Activated T-cell treated with anti-CD3 and anti-CD28 coated beads for 4 hours (primary cell): ENCODE measurements at places on chromosomes 11 and 22.

DNA sequence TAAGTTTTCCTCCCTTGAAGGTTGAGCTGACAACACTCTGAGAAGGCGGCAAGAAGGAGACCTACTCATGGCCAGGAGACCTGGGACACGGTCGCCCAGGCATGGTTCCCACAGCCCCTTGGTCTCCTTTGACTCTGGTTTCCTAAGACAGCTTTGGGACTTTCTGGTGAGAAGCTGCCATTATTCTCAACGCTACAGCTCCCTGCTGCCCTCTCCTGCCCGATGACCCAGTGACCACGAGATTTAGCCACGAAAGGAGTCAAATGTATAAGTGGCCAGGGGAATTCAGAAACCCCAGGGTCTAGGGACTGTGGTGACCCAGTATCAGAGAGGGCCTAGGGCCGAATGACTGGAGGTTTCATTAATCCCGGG lies 699 bp upstream of the SDF2L1 start:
- DNase-seq: no peak

- no peak for DNase-seq
Observed at GRCh38 chr22:41028841-41029240, 63.6 kb upstream of the EP300 start.

- no peak for DNase-seq
Observed at GRCh38 chr22:34798605-34799004, 267.4 kb upstream of the ISX start.

GRCh38 chr11:77140231-77140851 lies 12.3 kb downstream of the MYO7A start:
- no peak for DNase-seq

GRCh38 chr11:356610-357009 lies 12.7 kb upstream of the B4GALNT4 start:
- DNase-seq: no peak

DNA sequence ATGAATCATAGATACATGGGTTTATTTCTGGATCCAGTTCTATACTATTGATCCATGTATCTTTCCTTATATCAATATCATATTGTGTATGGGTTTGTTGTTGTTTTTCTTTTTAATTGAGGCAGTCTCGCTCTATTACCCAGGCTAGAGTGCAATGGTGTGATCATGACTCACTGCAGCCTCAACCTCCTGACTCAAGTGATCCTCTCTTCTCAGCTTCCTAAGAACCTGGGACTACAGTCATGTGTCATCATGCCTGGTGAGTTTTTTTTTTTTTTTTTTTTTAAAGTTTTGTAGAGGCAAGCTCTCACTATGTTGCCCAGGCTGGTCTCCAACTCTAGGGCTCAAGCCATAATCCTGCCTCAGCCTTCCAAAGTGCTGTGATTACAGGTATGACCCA lies 1589.4 kb upstream of the TENM4 start:
- no peak for DNase-seq

DNA sequence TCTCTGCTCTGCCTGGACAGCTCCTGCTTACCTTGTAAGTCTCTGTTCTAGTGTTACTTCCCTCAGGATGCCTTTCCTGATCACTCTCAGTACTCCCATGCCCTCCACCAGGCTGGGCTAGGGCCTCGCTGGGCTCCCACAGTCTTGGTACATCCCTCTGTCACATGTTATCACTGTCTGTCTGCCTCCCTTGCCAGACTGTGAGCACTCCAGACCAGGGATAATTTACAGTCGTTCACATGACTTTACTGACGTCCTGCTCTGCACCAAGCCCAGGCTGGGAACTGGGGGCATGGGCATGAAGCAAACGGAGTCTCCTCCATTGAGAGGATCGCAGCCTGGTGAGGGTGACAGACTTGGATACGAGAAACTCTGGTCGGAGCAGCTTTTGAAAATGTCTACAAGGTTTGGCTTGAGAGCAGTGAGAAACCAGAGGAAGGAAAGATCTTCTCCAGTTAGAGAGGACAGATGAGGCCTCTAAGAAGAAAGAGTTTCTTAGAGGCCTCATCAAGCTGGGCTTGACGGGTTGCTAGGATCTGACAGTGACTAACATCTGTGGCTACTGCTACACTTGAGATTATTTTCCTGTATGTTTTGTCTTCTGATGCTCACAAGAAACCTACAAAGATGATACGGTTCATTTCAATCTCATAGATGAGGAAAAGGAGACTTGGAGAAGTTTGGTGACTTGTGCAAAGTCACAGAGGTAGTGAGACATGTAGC lies 12.5 kb downstream of the USP35 start:
- no peak for DNase-seq

DNA sequence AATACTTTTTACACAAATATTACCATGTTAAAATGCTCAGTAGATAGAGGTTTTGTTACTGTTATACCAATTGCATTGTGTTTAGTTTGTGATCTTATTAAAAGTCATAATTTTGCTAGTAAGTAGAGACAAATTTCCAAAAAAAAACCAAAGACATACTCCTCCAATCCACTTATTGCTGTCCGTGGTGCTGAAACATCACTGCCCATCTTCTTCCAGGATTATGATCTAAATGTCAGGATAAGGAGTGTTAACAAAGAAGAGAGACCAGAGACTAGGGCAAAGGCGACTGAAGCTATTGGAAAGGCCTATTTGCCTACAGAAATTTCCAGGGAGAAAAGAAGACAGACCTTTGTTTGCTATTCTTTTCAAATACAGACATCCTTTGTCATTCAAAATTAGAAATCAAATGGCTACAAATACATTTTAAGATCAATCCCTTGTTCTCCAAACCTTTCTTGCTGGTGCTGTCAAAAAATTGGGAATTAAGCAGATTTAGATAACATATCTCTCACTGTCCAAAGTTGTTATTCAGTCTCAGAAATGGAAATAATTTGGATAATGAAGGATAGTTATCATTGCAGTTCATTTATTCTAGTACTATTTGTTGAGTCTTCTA lies 199.7 kb downstream of the C11orf91 start:
- no peak for DNase-seq

DNA sequence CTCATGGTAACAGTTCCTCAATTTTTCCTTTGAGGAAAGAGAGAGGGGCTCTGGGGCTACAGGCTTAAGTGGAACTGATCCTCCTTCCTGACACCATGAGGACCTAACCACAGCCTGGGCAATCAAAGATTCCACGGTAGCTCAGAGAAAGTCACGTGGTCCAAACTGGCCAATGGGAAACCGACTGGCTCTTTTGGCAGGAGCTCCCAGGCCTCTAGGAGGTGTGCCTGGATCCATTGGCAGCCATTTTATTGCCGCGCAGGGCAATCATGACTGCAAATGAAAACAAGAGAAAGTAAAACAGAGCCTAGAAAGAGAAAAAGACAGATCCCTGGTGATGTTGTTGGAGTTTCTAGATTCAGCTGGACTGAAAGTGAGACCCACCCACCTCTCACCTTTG lies 27.3 kb upstream of the ASPHD2 start:
- DNase-seq: no peak

GRCh38 chr11:782264-783174 lies 5.2 kb upstream of the GATD1 start:
- no peak for DNase-seq

- no peak for DNase-seq
Observed at GRCh38 chr11:5004424-5005274, 10.0 kb downstream of the OR51L1 start.

DNA sequence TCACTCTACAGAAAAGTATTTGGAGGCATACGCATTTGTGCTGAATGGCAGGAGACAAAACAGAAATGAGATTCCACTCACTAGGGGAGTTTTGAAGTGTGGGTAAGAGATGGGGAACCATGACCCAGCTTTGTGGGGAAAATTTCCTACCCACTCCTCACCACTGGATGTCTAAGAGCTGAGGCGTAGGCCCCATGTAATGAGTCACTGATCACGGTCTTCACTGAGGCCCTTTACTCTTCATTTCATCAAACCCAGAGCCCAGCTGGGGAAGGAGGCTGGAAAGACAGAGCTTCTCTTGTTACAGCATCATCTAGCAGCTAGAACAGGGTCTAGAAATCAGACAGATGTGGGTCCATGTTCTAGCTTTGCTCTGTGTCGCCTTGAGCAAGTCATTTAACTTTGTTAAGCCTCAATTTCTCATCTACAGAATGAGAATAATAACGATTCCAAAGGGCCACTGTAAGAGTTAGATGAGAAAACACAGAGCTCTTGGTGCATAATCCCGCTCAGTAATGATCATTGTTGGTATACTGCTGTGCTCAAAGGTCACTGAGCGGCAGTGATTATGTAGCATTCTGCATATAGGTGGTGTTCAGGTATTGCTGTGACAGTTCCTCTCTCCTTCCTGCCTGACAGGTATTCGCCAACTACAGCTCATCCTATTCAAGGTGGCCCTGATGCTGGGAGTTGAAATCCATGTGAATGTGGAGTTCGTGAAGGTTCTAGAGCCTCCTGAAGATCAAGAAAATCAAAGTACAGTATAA lies 97.2 kb downstream of the MICAL2 start:
- DNase-seq: no peak

GRCh38 chr11:34642001-34642554 lies 21.2 kb downstream of the EHF start:
- DNase-seq: no peak

DNA sequence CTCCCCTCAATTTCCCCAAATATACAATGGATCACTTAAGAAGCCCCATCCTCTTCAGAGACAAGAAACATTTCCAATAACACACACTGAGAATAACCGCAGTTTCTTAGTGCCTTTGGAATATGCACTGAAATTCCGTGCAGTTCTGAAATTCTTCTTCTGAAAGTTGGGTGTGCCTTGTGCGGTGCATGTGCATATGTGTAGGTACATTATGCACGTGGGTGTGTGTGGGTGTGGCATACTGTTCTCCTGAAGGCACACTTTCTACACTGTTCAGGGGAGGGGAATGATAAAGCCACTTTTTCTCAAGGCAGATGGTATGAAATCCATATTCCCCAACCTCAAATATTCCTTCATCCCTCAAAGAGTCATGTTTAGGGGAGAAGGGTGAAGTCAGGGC lies 1.7 kb downstream of the EXPH5 start:
- DNase-seq: no peak

DNA sequence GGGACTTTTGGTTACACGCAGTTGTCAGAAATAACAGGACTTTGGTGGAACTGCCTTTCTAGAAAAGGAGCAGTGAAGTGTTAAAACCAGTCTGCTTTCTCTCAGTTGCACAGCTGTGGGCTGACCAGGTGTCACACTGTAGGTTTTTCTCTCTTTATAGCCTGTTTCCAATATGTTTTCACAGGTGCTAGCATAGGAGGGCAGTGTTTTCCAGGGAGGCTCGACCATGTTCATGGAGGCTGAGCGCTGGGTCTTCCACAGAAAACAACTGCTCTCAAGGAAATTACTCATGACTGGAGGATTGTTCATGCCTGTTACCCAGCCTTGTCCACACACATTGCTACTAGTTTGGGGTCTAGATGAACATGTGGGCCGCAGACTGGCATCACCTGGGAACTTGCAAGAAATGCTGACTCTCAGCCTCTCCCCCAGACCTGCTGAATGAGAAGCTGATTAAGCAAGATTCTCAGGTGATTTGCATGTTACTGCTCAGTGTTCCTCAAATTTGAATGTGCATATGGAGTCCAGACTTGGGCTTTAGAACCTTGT lies 157.7 kb downstream of the MAML2 start:
- DNase-seq: no peak

GRCh38 chr11:66061268-66061667 lies 8.8 kb upstream of the PACS1 start:
- DNase-seq: no peak

DNA sequence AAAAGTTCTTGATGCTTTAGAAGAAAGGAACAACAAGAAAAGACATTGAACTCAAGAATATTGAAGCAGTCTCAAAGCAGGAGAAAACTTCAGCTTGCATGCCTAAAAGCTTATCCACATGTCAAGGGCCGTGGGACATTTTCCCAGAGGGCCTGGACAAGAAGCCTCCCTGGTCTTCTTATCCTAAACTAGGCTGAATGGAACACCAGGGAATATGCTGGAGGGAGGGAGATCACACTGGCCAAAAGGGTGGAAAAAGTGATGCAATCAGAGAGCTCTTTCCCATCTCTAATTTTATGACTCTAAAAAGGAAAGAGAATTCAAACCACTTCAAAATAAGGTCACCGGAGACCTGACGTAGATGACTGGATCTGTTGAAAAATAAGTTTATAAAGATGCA lies 107.2 kb downstream of the MPPED2 start:
- no peak for DNase-seq

DNA sequence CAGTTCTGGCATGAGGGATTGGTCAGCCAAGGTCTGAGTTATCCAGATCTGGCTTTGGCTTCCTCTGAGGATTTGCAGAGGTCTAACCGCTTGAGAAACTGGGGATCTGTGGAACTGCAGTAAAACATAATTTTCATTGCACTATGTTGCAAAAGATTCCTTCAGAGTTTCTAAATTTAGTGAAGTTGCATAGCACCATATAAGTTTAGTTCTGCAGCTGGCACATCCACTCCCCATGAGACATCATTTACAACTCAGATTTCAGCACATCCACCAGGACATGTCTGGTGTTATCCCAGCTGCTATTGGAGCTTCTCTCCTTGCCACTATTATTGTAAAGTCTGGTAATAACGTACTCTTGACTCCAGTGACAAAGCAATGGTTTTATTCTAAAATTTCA lies 181.5 kb downstream of the CWF19L2 start:
- DNase-seq: no peak

GRCh38 chr11:20156876-20157613 lies 3.2 kb downstream of the DBX1 start:
- DNase-seq: no peak

GRCh38 chr11:125281831-125282595 lies 117.5 kb downstream of the PKNOX2 start:
- no peak for DNase-seq

- DNase-seq: no peak
Observed at GRCh38 chr11:94062360-94062759, 41.2 kb downstream of the HEPHL1 start.

- peak; percentile 60 for DNase-seq
Observed at GRCh38 chr11:118929501-118930093, 3.9 kb upstream of the BCL9L start.

DNA sequence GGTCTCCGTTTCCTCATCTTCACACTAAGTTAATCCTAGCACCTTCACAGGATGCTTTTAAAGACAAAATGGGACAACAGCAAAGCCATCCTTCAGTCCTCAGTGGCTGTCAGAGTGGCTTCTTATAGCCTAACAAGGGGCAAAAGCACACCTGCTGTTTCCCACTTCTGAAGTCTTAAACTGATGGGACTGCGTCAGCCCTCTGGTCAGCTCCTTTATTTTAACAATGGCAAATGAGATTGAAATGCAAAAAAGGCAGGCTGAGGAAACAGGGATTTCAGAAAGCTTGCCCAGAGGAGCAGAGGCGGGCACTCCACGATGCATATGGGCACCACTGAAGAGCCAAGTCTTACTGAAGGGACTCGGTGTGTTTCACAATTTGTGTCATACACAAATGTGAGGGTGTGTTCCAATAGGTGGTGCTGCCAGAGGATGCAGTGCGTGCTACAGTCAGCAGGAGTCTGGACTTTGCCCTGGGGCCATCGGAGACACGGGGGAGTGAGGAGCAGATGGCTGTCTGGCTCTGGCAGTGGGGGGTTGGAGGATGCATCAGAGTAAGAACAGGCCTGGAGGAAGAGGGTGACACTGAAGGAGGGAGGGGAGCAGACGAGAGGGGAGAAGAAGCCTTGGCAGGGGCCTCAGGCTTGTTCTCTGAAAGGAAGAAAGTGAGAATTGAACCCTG lies 47.3 kb downstream of the TENM4 start:
- DNase-seq: no peak

- no peak for DNase-seq
Observed at GRCh38 chr11:134539285-134539684, 127.2 kb upstream of the B3GAT1 start.

GRCh38 chr11:60859616-60860250 lies 4.0 kb upstream of the PTGDR2 start:
- DNase-seq: no peak
